AG04450 (cell line): ENCODE measurements at places on chromosomes 5 and 9.
A peak's percentile ranks its signal among the peaks of the same experiment; 100 is the strongest.

GRCh38 chr5:50947906-50948683 lies 281.7 kb downstream of the PARP8 start:
- no peak for DNase-seq

DNA sequence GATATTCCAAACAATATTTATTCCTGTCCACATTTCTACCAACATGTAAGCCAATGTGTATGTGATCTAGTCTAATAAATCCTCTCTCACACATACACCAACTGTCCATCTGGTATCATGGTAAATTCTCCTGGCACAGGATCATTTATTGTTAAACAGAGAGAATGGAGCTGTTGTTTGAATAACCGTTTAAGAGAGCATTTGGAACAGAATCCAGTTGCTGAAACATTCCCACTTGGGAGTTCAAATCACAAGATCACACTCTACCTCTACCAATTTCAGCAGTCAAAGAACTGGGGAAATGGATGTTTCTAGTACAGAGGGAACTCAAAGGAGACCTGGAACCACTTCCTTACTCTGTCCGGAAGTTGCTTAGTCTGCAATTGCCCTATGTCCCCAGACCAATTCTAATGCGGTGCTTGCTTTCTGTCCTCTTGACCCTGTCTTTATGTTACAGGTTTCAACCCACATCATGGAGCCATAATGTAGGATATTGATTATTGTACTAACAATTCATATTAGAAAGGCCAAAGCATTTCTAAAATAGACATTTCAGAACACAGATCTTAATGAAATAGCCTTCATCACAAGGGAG lies 488.4 kb downstream of the SEMA5A start:
- DNase-seq: no peak

DNA sequence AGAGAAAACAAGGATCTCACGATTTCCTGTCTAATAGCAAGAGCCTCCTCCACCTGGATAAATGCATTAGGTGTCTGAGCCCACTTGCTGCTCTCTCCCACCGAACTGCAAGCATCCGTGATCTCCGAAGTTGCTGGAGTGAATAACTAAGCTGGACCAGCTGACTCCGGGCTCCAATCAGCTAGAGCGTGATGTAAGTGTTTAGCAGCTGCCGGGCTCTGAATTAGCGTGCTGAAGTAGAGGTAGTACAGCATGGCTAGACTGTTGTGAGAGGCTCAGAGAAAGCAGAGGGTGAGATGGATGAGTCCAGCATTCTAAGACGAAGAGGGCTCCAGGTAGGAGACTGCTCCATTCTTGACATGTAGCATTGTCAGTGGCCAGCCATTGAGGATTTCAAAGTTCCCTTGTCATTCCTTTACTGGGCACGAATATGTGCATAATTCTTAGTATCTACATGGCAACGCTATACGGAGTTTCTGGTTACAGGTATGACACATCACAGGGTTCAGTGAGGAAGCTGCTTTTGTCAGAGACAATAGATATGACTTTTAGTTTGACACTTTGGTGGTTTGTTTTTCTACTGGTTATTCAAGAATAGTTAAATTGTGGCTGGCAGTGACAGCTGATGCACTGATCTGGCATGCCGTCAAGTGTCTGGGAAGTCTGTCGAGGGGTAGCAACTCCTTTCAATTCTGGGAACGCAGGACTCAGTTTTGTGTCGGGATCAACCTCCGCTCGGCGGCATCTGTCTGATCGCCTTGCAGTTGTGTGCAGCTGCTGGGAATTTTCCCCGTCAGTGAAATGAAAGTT lies 232.6 kb downstream of the MAST4 start:
- no peak for DNase-seq

DNA sequence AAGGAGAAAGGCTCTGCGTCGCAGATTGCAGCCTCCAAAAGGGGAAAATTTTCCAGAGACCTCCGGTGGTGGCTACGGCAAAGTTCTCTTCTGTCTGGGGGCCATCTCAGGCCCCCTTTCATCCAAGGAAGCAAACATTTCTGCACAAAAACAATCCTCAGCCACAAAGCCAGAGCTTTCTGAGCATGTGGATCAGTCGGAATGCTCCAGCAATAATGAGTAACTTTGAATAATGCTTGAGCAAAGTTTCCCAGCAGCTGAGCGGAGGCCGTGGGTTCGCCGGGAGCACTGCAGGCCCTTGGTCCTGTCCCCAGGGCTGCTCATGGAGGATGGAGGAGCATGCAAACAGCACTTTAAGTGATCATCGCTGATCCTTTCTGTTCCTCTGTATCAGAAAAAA lies 60.2 kb upstream of the UNC5A start:
- no peak for DNase-seq

GRCh38 chr5:139561655-139562451 lies 714 bp downstream of the UBE2D2 start:
- DNase-seq: no peak

GRCh38 chr5:11387382-11387781 lies 516.9 kb downstream of the CTNND2 start:
- DNase-seq: no peak

GRCh38 chr9:19154135-19154612 lies 26.9 kb upstream of the PLIN2 start:
- DNase-seq: peak; percentile 71

GRCh38 chr5:142826741-142827492 lies 56.7 kb downstream of the ARHGAP26 start:
- no peak for DNase-seq

GRCh38 chr9:12739014-12739652 lies 35.7 kb upstream of the LURAP1L start:
- no peak for DNase-seq

DNA sequence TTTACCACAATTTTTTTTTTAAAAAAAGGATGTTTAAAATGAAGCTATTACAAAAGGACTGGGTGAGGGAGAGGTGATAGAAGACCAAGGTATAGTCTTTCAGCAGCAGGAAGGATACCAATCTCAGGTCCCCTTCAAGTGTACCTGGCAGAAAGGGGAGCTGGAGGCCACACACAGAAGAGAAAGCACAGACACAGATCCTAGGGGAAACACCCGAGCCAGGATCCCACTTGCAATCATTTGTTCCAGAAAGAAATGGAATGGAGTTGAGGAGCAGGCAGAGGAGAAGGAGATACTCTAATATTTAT lies 5.6 kb downstream of the GNPDA1 start:
- no peak for DNase-seq

- DNase-seq: peak; percentile 64
These were observed 51.9 kb upstream of the ZSWIM6 start for GRCh38 chr5:61280205-61280604.

GRCh38 chr9:122158202-122158601 lies 1.4 kb downstream of the NDUFA8 start:
- peak; percentile 16 for DNase-seq

- no peak for DNase-seq
These were observed 190.2 kb downstream of the SLC12A2 start for GRCh38 chr5:128273736-128274135.

DNA sequence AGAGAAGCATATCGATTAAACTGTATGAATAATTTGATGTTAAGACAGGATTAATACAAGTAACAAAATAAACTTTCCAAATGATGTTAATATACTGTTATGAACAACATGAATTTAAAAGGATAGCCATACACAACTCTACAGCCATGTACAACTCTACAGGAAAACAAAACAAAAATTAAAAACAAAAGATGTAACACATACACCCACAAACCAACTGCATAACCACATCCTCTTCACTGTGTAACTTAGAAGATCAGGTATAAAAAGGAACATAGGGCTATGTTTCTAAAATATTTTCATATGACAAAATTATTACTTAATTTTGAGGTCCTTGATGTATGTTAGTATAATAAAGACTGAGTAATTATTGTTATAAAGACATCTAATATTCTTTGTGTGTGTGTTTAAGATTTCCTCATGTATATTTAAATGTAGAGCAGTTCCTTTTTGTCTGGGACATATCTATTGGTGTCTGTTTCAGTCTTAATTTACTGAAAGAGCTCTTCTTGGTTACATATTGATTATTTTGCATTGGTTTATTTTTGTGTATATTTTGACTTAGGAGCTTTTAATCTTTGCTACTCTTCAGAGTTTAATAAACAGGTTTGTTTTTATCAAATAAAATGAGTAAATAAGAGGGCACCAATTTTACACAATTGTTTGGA lies 966.8 kb upstream of the CTNND2 start:
- DNase-seq: no peak

- no peak for DNase-seq
These were observed 855 bp downstream of the MCC start for GRCh38 chr5:113487416-113487780.

DNA sequence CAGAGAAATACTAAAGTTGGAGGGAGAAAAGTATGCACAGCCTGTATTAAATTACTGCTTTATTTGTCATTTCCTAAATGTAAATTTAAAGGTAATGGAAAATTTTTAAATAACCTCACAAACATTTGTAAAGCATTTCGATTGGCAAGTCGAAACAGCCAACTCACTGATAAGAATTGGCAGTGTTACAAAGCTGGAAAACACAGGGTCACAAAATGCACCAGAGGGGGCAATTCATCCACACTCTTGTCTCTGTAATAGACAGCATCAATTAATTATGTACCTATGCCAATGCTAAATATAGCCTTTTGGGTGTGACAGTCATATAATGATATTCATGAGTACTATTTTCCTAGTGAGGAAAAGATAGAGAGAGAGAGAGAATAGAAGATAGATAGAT lies 140.6 kb upstream of the PRLR start:
- DNase-seq: no peak

- DNase-seq: no peak
These were observed 38.1 kb downstream of the RNF145 start for GRCh38 chr5:159171274-159171673.

DNA sequence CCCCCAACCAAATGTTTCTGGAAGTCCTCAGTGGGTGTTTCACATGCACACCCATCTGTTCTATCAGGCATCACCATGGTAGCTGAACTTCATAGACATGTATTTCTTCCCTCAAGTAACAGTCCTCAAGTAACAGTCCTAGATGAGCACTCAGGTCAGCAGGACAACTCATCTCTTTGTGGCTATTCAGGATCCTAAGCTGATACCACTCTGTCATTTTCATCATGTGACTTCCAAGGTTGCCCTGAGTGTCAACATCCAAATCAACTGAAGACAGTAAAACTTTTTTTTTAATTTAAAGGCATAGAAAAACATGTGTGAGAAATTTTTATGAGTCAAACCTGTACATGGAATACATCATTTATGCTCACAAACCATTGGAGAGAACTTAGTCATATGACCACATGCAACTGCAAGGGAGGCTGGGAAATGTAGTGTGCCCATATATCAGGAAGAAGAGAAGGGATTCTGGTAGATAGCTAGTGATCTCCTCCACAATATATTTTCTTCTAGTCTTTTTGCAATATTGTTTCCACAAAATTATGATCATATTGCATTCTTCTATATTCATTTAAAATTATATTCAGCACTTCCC lies 64.2 kb upstream of the FST start:
- DNase-seq: no peak

DNA sequence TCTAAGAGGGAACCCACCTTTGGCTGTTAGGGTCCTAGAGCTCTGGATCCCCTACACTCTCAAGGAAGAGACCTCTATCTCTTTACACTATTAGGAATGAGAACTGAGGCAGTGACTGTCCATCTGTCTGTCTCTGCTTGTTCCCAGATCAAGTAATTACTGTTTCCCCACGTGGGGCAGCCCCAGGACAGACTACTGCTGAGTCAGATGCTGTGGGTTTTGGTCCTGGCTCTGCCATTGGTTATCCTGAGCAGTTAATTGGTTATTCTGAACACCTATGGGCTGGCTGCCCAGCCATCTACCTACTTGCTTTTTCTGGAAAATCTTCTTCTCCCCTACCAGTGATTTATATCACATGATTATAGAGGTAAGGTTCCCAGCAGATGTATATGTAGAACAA lies 33.3 kb downstream of the FBXO10 start:
- DNase-seq: no peak

DNA sequence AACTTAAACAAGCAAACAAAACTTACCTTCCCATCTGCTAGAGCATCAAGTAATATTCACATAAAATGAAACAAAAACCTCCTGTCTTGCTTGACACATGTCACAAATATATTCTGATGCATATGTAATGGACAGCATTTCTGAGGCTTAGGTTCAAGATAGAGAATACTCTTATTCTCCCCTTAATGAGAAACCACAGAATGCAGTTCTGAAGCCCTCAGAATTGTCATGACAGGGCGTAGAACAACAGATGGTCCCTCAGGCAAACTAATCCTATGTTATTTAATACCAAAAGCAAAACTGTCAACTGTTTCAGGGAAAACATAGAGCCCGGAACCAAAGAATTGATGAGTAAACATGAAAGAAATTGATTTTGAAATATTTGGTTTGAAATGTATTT lies 229.9 kb upstream of the RIOK2 start:
- DNase-seq: no peak

DNA sequence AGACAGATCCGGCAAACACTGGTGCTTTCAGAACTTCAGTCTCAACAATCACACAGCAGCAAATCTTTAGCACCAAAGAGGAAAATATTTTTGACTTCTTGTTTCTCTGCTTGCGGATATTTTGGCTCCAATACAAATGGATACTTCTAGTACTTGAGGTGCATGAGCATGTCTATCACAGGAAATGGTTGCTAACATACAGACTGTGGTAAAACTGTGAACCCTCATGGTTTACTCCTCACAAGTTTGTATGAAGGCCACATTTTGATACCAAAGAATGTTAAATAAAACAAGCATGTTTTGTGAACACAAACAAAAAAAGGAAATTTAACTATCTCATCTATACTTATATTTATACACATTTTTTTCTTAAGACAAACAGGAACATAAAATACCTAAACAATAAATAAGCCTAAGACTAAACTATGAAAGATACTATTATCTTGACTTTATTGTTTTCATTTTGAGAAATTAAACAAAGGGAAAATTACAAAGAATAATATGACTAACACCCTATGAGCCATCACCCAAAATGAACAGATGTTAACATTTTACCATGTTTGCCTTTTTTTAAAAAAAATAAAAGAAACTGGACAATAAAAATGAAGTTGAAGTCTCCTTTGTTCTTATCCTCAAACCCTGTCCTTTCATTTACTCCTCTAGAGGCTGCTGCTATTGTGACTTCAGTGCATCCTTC lies 135.0 kb upstream of the LHFPL2 start:
- no peak for DNase-seq

DNA sequence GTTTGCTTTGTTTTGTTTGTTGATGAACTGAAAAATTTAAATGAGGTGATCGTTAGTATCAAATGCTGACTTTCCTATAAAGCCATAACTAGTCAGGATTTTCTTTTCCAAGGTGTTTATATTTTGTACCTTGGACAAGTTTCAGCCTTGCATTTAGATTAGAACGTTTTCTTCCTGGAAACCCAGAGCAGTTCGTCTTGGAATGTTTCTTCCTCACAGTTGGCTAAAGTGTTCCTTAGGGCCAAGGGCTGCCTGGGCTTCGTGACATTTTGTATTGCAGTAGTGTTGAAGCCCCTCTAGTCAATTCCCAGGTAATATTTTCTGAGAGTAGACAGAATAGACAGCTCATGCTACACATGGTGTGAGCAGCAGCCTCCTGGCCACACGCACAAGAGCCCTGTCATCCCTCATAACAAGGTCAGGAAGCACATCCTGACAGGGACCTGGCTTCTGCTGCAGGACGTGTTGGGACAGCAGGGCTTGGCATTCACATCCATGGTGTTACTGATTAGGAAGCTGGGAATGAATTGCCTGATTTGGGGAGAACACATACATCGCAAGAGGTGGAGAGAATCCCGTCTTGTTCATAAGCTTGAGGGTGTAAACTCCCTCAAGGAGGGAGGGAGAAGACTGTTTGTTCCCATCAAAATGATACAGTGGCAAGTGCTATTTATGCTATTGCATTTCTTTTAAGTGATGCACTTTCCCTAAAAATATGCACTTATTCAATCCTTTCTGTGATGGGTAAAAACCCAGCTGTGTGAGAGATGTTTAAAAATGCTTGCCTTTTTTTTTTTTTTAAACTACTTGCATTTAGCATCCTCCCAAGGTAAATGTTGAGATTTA lies 31.7 kb downstream of the FUBP3 start:
- no peak for DNase-seq
